H9 (cell line): ENCODE measurements at places on chromosomes 12 and 14. TPM values are rescaled to one million over a fixed set of nuclear protein-coding genes. Genes with fewer than 3 reads are reported as not detected.

LYZ gene
- total RNA-seq, result not detected in 2 replicates

- no peak for DNase-seq
Observed at GRCh38 chr14:27391331-27391730, 793.5 kb upstream of the NOVA1 start.

LBHD2 gene
- not detected in 2 replicates for total RNA-seq

GRCh38 chr14:79656056-79656455, 555.2 kb downstream of the DIO2 start:
- DNase-seq, result no peak

GRCh38 chr14:89276424-89276975, 140.5 kb downstream of the FOXN3 start:
- no peak for DNase-seq

STXBP6 gene
- 2.6 and 3.6 TPM in 2 replicates for total RNA-seq

DEGS2 gene
- total RNA-seq, result 0.59 and 0.72 TPM in 2 replicates
